Fibroblast of upper back skin (primary cell): ENCODE measurements at places on chromosomes 4 and X.

DNA sequence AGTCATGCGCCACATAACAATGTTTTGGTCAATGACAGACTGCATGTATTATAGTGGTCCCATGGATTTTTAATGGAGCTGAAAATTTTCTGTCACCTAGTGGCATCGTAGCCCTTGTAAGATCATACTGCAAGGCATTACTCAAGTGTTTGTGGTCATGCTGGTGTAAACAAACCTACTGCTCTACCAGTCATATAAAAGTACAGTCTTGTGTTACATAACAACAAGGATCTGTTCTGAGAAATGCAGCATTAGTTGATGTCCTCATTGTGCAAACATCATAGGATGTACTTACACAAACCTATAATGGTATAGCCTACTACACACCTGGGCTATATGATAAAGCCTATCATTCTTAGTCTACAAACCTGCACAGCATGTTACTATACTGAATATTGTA, 34.6 kb downstream of the COX18 start:
- DNase-seq = no peak

DNA sequence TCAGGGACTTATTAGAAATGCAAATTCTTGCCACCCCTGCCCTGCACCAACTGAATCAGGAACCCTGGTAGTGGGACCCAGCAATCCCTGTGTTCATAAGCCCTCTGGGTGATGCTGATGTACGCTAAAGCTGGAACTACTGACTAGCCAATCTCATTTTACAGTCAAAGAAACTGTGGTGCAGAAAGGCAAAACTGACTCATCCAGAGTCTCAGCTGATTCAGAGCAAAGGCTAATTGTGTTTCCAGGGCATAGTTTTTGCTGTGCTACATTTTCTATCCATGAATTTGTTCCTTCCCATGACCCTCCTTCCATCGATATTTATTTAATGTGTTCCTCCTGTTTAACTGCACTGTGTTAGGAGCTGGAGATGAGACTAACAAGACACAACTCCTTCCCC, 207.5 kb downstream of the REPS2 start:
- no peak for DNase-seq

- DNase-seq = no peak
Measured at GRCh38 chr4:74278490-74278889, 29.8 kb upstream of the EPGN start.

- DNase-seq = no peak
Measured at GRCh38 chr4:118102195-118102594, 67.9 kb downstream of the NDST3 start.
